ENCODE measurements at places on chromosomes 2 and 18. TPM values are rescaled to one million over a fixed set of nuclear protein-coding genes. Genes with fewer than 3 reads are reported as not detected.

GRCh38 chr2:192029089-192029488 is 165.6 kb downstream of the TMEFF2 start:
- peaks cover 2% of the 10 kb centered on the region for H3K27me3 ChIP-seq
- DNase-seq = no peak
- H3K27ac ChIP-seq = no peak overlapping the region

DNA sequence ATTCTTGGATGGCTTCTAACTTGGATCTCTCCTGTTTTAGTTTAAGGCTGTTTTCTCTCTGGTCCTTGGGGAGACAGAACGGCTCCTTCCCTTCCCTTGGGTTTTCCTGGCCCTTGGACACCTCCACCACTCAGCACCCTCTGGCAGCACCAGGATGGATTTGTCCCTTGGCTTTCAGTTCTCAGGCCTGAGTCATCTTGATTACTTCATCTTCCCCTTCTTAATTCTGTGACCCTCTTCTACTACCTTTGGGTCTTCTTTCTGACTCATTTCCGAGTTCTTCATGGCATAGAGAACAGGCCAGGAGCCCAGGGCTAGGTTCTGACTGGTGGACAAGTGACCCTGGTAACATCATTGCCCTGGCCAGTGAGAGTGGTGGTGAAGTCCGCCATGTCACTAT is 14.9 kb downstream of the IGFBP2 start:
- no peaks in the 10 kb centered on the region for H3K4me1 ChIP-seq
- H3K27ac ChIP-seq = no peak overlapping the region
- no peak overlapping the region for H3K4me3 ChIP-seq

Gene PJVK
- 0.91 TPM for total RNA-seq

DNA sequence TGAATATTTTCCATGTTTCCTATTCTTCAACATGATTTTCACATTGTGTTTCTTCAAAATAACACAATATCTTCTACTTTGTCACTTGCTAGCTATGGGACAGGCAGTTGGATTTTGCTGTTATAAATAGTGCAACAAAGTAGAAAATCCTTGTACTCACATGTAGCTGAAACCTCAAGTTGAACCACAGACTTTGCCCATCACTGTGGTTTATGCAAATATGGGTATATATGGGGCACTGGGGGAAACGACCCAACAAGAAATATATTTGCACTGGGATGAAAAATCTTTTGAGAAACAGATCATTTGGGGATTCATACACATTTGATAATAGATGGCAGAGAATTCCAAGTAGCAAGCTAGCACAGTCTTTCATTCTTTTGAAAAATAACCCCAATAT is 486.3 kb upstream of the MAP2 start:
- H3K4me1 ChIP-seq = no peaks in the 10 kb centered on the region
- no peak overlapping the region for H3K4me3 ChIP-seq
- no peak for DNase-seq
- H3K27me3 ChIP-seq = no peaks in the 10 kb centered on the region
- H3K36me3 ChIP-seq = no peaks in the 10 kb centered on the region

- peaks cover 18% of the 10 kb centered on the region for H3K36me3 ChIP-seq
- H3K27me3 ChIP-seq = no peaks in the 10 kb centered on the region
Measured at GRCh38 chr2:127342101-127342500, 45.7 kb downstream of the MAP3K2 start.

Gene NMS
- total RNA-seq = not detected

Gene KCNJ3
- total RNA-seq = not detected

DNA sequence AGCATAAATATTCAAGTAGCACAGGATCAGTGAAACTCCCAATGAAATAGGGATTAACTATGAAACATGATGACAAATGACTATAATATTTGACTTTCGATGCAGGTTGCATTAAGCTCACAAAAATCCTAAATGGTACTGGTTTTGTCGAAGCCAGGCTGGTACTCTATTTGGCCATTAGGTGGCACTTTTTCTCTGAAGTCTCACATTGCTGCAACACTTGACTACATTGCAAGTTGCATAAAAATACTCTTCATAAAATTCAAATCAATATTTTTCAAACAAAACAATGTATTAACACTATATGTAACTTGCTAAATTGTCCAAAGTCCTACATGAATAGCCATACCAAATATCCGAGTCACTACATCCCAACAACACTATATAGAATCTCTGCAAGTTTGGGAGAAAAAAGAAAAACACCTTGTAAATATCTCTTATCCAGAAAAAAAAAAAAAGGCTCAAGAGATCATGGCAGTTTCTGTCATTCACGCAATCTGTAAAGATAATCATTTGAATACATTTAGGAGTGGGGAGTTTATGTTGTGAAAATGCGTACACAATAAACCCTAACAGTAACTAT is 9.5 kb downstream of the RTTN start:
- peaks cover 74% of the 10 kb centered on the region for H3K36me3 ChIP-seq
- no peak overlapping the region for H3K4me3 ChIP-seq
- no peak overlapping the region for H3K27ac ChIP-seq

Gene TMEM169
- 2.3 TPM for total RNA-seq

All from activated CD4-positive, alpha-beta memory T cell treated with anti-CD3 and anti-CD28 coated beads, Interleukin-2, amount 10 ng/mL, durations not matched to agents 7 days and 5 days (primary cell).